ENCODE measurements at places on chromosomes 12 and 14.
A peak's percentile ranks its signal among the peaks of the same experiment; 100 is the strongest.

- DNase-seq, result no peak
These were observed 197.7 kb upstream of the CRY1 start for GRCh38 chr12:107291018-107291417.

GRCh38 chr14:87503711-87504110, 489.3 kb downstream of the GALC start:
- DNase-seq, result no peak

DNA sequence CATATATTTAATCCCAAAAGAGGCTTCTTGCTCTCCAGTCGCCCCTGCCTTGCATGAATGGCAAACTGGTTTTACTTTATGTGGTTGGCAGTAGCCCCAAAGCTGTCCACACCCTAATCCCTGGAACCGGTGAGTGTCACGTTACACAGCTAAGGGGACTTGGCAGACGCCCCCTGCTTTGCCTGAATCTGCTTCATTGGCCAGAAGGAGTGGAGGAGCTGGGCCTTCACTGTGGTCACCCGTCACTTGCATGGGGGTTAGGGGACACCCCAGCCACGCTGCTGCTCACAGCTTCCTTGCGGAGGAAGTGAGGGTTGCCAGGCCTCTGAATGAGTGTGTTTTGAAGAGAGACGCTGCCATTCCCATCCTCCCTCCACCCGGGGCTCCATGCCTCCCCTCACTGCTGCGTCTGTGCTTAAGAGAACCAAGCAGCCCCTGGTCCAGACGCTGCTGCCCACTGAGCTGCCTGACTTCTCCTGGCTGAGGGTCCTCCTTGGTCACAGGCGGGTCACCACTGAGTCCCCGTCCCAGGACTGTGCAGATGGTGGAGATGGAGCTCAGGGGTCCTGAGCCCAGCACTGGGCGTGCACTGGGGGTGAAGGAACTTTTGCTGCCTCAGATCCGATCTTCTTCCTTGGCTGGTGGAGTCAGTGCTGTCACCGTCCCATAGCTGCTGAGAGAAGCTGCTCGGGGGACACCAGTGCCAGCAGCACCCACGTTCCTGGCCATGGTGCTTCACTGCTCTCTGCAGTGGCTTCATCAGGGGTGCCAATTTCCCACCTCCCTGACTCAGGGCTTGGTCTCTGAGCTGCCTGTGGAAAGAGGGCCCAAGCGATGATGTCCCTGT, 39.8 kb downstream of the GALNT9 start:
- no peak for DNase-seq

DNA sequence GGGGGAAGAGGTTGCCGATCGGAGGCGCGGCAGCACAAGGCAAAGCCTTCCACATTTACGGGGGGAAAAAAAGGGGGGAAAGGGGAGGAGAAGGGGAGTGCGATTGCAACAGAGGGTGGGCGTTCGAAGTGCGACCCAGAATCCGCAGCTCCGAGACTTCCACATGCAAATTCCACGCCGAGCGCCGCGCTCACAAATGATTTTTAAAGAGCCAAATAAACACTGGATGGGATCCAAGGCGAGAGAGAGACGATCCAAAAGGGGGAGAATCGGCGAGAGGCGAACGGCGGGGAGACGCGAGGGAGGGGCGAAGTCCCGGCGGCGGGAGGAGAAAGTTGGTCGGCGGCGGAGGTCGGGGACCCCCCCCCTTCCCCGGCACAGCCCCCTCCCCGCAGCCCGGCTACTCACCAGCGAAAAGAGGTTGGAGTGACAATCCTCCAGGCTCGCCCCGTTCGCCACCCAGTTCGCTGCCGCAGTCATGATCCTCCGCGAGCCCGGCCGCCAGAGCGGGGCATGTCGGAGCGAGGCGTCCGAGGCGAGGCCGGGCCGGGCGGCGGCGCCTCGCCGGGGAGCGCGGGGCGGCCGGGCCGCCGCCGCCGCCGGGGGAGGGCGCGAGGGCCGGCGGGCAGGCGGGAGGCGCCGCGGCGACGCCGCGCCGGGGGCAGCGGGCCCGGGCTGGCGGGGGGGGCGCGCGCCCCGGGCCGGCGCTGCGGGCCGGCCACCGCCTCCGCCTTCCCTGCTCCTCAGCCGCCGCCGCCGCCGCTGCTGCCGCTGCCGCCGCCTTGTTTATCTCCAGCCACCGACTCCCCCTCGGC, 634 bp downstream of the MED13L start:
- peak; percentile 46 for DNase-seq

- no peak for DNase-seq
These were observed 148.1 kb downstream of the KIF26A start for GRCh38 chr14:104286496-104286895.

DNA sequence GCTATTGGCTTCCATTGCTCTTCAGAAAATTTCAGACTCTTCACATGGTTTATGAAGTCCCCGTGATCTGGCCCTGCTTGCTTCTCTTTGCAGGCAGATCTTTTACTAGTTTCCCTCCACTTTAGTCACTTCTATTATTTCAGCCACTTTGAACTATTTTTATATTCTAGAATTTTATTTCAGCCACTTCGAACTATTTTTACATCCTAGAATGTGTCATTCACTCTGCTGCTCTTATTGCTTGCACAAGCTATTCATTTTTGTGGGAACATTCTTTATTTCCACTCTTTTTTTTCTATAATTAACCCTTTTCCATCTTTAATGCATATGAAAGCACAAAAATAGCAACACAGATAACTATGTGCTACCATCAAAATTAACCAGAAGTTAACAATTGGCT, 24.5 kb downstream of the TSHR start:
- DNase-seq, result no peak

DNA sequence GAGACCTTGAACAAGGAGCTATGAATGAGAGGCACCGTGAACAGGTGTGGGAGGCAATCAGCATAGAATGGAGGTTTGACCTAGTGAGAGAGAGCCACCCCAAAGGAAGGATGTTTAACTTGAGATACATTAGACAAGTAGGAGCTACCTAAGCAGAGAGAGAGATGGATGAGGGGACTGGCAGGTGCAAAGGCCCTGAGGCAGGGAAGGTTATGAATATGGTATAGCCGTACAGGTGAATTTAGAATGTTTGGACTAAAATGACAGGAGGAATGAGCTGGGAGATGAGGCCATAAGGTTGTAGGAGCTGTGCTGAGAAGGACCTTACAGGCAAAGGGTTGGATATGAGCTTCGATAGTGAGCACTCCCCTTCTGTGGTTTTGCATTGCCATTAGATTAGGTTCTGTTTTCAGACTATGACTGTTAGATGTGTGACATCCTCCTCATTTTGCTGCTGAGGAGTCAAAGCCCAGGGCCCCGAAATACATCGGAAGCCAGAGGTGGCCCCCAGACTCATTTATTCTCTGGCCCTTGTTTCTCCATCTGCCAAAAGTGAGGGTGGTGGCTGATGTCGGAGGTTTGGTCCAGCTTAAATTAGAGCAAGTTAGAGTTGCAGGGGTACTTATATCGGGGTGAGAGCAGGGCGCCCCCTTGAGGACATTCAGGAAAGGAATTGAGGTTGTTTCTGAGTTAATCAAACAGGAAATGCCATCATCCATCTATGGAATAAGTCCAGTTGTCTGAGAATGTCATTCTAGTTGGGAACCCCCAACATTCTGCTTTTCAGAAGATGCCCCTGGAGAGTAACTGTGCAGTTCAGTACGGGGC, 29.4 kb downstream of the SLC24A4 start:
- peak; percentile 39 for DNase-seq

GRCh38 chr14:64830961-64831360, 48.7 kb downstream of the SPTB start:
- no peak for DNase-seq

- no peak for DNase-seq
These were observed 710 bp downstream of the MTA1 start for GRCh38 chr14:105420101-105420973.

DNA sequence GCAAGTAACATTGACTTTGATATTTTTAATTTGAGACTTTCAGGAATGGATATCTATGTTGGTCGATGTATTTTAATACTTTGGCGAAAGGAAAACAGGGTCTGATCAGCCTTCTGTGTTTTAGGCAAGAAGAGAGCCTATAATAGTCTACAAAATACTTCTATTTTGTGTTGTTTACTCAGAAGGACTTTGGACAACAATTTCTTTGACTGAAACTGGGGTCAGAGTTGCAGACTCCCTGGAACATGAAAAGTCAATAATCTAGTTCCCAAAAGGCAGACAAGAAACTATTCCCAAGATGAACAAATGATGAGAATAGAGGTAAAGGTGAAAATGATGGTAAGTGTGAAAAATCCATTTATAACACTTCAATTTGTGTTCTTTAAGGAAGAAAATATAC, 10.6 kb upstream of the NUBPL start:
- no peak for DNase-seq

DNA sequence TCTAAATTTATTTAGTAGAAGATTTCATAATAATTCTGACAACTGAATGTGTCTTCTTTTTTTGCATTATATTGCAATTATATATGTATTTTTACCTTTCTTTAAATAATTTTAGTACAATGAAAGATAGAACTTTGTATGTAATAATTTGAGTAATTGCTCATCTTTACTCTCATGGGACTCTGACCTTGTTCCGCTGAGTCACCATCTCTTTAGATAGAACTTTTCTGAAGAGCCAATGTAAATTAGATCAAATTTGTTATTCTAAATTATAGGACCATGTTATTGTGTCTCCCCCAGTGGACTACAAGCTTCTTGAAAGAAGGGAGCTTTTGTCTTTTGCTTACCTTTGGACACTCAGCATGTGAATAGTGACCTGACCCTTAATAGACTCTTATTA, 96.1 kb downstream of the TRHDE start:
- DNase-seq, result no peak

DNA sequence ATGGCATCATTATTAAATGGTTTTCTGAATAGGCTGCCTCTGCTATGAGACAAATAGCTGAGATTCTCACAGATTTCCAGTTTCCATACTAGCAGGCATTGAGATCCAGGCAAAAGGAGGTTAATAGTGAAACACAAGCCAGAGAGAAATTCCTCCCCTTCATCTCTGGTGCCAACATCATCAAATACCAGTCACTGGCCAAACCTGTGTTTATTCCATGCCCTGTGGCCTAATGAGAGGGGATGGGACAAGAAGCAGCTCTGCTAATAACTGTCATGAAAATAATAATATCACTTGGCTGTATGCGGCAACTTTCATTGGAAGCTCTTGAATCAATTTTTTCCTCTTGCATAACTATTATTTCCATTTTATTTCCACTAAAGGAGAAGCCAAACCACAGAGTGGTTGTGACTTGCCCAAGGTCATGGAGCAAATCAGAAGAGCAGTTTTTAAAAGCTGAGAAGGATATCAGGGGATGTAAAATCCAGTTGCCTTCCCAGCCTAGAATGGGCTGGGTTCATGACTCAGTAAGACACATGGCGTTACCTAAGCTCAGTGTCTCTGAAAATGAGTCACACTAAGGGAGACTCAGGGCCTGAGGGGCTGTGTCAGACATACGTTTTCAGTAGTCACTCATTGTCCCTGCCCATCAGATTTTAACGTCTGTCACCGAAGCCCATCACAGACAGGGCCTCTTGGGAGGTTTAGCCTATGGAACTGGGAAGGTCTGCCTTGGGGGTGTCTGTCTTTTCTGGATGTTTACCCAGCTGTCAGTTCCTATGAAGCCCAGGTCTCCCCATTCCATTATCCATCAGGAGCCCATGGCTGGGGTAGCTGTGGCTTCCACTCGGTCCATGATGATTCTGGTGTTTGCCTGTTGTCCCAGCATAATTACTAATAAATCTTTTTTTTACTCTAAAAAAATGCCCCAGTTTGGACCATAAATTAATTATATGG, 208.8 kb upstream of the EEA1 start:
- DNase-seq, result no peak

GRCh38 chr12:113601656-113602263, 130.1 kb upstream of the LHX5 start:
- no peak for DNase-seq

GRCh38 chr14:70317091-70317968, 42.2 kb downstream of the COX16 start:
- DNase-seq, result no peak

GRCh38 chr14:36863271-36863670, 201.6 kb downstream of the PAX9 start:
- DNase-seq, result no peak

DNA sequence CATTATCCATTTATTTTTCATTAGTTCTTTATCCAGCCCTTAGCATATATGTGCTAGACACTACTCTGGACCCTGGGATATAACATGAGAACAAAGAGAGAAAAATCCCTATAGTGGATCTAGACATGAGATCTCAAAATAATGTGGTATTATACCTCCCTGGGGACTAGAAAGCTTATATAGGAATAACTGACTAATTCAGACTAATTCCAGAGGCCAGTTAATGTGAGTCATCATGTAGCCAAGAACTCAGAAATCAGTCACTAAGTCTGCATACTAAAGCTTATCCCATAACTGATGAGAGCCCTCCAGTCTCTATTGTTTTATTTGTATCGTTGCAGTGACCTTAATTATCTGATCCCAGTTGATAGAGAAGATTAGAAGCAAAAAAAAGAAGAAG, 267.1 kb upstream of the RGS6 start:
- no peak for DNase-seq

GRCh38 chr14:70810621-70811020, 1.3 kb upstream of the MAP3K9 start:
- DNase-seq, result no peak

Data from AML-193 (cell line).